ENCODE measurements at places on chromosomes 12 and 14.

DNA sequence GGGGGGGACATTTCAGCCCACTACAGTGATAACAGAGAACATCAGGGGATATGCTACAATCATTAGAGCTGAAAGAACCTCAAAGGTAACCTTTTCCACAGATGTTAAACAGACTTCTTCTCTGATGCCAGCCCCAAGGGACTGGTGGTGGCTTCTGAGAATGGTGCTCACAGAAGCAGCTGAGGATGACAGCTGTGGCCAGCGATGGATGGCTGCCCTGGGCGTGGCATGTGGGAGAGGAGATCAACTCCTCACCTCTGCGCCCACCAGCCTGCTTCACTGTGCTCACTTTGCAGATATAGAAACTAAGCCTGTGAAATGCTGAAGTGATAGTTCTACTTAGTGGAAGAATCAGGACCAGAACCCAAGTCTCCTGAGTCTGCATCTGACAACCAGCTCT, 33.0 kb downstream of the FOXN3 start:
- peak; percentile 19 for DNase-seq

- DNase-seq: no peak
Observed at GRCh38 chr14:26794731-26795130, 196.9 kb upstream of the NOVA1 start.

GRCh38 chr12:10584415-10584814, 29.0 kb downstream of the MAGOHB start:
- no peak for DNase-seq

DNA sequence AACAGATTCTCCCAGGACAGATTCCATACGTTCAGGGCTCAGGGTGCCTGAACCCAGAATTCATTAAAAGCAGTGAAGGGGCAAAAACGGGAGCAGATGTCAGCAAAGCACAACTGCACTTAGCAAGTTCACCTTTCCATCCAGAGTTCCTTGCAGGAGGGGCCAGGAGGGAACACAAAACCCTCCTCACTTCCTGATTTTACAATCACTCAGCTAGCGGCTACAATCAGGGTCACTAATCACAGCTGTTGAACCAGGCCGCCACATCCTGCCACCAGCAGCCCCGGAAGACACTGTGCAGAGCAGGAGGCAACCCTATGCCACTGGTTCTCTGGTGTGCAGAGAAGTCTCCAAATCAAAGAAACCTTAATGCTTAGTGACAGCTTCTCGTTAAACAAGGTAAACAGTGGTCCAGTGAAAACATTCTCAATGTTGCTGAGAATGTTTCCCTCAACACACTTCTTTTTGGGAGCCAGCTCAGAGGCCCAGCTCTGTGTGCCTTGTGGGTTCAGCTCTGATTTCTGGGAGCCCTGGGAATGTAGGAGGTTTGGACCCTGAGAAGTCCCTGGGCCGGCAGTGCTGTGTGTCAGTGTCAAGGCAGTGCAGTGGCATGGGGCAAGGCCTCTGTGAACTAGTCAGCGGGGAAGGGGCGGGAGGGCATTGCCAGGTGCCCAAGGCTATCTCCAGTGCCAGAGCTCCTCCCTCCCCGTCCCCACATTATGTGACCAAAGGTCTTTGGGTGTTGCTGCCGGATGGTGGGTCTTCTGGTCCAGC, 54.5 kb downstream of the VCPKMT start:
- DNase-seq: peak; percentile 27

DNA sequence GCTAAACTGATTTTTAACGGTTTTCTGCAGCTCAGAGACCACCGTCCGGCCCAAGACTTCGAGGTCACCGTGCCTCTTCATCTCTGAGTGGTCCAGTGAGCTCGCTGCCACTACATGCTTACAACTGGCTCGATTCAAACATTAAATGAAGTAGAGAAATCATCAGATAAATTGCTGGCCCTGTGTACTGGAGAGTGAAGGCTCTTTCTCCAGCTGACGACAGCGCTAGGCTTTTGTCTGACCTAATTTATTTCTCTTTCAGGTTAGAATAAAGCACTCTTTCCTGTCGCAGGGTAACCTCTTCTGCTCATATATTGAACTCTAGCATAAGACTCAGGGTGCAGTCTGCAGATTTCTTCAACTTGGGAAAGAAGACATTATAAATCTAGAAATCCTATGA, 6.4 kb downstream of the BCL11B start:
- DNase-seq: no peak

- no peak for DNase-seq
Observed at GRCh38 chr12:89927226-89927698, 218.6 kb upstream of the ATP2B1 start.

DNA sequence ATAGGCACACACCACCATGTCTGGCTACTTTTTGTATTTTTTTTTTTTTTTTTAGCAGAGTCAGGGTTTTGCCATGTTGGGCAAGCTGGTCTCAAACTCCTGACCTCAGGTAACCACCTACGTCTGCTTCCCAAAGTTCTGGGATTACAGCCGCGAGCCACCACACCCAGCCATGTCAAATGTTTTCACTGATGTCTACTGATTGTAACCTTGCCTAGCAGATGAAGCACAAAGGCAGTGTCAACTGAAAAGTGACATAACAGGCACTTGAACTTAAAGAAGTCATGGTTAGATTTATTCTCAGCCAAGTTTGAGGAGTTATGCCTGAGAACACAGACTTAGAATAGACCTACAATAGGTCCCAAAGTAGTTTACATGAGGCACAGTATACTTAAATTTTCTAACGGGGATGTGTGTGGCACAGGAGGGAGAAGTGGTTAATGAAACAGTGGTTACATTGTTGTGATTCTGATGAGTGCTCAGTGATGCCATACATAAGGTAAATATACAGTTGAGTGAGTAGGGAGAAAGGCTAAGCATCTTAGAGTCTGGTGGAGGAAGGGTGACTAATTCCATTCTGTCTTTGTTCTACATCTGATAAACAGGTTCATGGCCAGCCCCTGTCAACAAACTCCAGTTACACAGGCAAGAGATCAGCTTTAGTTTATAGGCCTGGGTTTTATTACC, 12.6 kb upstream of the RNASE4 start:
- no peak for DNase-seq

DNA sequence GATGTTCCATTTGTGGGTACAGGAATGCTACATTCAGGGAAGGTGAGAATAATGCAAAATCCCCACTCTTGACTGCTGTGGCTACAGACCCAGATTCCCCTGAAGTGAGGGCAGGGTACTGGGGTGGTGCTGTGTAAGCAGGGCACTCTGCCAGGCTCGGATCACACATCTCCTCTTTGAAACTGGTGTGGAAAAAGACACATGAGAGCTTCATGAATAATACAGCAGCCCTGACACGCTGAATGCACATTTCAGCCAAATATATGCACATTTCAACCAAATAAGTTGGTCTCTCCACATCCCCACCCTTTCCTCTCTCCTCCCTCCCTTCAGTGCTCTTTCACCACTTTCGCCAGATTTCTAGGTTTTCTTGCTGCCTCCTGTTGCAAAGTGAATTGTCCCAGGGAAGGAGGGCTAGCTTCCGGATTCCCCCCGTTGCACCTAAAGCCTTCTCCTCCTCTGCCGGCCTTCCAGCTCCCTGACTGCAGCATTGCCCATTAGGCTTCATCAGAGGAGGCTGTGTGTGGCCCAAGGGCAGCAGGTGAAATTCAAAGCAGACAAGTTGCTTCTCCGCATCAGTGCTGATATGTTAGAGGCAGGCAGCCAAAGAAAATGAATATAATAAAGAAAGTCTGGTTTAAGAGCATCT, 118.2 kb upstream of the TMCC3 start:
- DNase-seq: no peak

DNA sequence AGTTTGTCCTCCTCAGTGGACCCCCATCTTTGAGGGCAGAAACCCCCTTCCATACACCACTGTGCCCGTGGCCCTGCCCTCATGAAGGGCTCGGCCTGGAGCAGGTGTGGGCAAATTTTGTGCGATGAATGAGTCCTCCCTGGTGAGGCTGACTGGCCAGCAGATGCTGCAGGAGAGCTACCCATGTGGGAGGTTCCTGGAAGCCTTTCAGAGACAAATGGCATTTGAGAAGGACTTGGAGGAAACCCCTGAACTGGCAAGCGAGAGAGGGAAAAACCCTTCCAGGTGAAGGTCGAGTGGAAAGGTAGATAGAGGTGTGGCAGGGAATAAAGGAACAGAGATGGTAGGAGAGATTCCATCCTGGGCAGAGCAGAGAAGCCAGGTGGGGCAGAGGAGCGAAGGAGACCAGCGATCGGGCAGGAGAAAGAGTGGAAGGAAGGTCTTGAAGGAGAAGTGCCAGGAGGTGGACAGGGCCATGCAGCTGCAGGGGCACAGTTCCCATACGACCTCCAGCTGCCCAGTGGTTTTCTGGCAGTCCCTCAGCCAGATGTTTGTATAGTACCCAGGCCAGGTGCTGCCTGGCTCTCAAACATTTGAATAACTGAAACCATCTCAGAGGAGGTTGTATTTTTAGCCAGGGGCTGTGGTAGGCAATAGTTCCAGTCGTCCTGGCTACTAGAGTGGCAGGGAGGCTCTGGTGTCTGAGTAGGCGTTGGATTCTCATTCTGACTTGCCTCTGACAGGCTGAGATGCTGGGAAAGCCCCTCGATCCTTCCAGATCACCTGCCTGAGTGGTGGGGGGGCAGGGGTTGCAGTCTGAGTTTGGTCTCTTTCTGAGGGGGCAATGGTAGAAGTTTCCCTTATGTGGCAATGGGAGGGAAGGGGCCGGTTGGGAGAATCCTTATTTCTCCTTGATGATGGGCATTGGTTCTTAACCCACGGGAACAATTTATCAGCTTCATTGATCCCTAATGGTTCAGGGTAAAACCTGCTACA, 40.1 kb downstream of the FBXL14 start:
- no peak for DNase-seq

DNA sequence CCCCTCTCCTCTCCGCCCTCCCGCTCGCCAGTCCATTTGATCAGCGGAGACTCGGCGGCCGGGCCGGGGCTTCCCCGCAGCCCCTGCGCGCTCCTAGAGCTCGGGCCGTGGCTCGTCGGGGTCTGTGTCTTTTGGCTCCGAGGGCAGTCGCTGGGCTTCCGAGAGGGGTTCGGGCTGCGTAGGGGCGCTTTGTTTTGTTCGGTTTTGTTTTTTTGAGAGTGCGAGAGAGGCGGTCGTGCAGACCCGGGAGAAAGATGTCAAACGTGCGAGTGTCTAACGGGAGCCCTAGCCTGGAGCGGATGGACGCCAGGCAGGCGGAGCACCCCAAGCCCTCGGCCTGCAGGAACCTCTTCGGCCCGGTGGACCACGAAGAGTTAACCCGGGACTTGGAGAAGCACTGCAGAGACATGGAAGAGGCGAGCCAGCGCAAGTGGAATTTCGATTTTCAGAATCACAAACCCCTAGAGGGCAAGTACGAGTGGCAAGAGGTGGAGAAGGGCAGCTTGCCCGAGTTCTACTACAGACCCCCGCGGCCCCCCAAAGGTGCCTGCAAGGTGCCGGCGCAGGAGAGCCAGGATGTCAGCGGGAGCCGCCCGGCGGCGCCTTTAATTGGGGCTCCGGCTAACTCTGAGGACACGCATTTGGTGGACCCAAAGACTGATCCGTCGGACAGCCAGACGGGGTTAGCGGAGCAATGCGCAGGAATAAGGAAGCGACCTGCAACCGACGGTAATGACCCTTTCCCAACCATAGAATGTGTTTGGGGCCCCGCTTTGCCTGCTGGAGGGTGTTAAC, 615 bp downstream of the CDKN1B start:
- no peak for DNase-seq

DNA sequence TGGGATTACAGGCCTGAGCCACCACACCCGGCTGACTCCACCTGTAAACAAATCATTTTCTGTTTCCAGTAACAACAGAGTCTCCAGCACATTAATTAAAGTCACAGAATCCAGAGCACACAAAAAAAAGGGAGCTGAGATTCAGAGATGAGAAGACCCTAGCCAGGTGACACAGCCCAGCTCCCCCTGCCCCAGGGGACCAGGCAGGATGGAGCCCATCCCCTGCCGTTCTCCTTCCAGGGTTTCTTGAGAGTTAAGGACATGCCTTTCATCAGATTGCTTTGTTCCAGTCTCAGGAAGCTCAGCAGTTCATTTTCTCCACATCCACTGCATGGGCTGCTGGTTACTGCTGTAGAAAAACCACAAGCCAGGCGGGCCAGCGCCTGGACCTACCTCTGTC, 81.2 kb downstream of the RIMBP2 start:
- no peak for DNase-seq

DNA sequence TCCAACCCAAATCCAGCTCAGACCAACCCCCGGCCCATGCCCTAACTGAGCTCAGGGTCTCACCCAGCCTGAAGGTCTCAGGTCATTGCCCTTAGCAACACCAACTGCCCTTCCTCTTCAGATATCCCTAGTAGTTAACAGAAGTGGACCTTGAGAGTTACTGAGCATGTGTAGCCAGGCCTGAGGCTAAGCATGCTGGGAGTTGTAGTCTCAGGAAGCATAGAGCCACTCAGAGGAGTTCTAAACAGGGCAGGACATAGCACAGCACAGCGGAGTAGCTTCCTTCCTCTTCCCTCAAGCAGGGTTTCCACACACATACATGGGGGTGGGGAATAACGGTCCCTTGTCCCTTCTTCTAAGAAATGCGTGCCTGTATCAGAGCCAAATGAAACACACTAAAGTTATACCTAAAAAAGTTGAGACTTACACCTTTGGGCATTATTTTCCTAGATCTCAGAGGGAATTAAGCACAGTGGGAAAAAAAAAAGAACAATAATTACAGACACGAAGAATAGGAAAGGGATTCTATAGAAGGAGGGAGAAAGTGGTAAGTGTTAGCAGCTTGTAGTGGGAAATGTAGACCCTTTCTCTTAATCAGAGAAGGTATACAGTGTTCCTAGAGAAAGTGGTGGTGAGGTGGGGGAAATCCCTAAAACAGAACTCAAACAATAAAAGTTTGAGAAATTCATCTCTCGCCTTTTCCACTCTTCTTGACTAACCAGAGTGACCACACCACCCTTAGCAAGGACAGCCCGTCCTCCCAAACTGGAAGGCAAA, 4.4 kb downstream of the KMT2D start:
- DNase-seq: peak; percentile 23

GRCh38 chr12:120737557-120738251, 12.1 kb downstream of the ACADS start:
- no peak for DNase-seq

DNA sequence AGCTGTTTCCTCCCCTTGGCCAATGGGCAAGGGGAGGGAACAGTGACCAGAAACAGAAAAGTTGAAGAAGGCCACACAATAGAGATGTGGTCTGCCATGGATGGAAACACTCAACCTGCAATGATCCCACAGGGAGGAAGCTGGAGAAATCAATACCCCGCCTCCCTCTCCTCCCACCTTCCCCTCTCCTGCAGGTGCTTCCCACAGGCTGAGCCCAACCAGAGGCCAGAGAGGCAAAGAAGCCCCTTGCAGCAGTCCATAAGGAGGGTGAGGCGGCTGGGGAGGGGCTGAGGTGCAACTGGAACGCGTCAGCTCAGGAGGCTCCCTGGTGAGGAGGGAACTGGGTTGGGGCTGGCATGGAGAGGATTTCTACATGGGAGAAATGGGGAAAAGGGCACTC, 84.0 kb downstream of the RNF34 start:
- no peak for DNase-seq

- no peak for DNase-seq
Observed at GRCh38 chr12:110171636-110172035, 47.5 kb downstream of the IFT81 start.

GRCh38 chr12:115351514-115352077, 667.6 kb upstream of the TBX3 start:
- no peak for DNase-seq

GRCh38 chr12:120225852-120226640, 25.1 kb upstream of the RPLP0 start:
- DNase-seq: no peak

GRCh38 chr12:24244801-24245200, 295.3 kb upstream of the SOX5 start:
- no peak for DNase-seq
